ENCODE measurements at places on chromosomes 11 and 22.

- DNase-seq, result no peak
These were observed 351.3 kb downstream of the LARGE1 start for GRCh38 chr22:33569018-33569417.

DNA sequence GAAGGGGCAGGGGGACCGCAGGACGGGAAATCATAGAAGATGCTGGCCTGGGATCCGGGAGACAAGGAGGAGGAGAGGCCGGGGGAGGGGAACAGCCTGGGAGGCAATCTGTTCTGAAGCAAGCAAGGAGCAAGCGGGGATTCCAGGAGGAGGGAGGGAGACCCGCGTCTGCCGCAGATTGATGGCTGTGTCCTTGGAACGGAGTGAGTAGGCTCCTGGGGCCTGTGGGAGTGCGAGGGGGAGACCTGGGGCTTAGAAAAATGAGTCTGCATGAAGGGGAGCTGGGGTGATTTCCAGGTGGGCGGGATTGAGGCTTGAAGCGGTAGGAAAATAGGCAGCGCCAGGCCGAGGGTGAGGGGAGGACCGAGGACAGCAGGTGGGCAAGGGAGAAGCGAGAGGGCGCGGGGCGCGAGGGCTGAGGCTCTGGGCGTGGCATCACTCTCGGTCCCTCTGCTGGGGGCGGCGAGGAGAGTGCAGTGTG is 1.6 kb upstream of the LRRC55 start:
- DNase-seq, result no peak

GRCh38 chr11:92473736-92474135 is 249.1 kb downstream of the FAT3 start:
- DNase-seq, result no peak

DNA sequence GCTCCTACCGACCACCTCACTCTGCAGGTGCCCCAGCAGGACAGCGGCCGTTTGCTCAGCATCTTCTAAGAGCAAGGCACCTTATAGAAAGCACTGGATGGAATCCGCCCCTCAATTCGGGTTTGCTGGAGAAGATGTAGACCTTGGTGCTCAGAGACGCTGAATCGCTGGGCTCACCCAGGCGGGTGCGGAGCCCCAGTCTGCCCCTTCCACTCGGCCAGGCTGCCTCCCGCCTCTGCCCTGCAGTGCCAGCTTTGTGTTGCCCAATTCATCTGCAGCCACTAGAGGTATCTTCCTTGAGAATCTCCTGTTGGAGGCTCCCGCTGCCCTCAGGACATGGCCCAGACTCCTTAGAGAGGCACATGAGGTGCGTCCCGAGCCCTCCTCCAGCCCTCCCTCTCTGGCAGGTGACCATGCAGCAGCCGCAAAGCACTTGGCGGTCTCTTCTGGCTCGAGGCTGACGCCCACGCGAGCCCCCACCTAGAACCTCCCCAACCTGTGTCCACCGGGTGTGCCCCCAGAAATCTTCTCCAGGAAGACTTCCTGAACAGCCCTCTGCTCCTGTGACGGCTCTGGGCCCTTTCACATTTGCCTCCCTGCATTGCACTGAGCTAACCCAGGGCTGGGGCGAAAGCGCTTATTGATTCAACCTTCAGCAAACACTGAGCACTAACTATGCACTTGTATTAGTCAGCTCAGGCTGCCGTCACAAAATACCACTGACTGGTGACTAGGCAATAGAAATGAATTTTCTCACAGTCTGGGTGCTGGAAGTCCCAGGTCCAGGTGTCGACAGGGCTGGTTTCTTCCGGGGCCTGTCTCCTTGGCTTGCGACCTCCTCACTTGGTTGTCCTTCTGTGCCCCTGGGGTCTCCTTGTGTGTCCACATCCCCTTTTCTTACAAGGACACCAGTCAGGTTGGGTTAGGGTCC is 117.5 kb downstream of the WNT7B start:
- DNase-seq, result no peak

GRCh38 chr11:60328460-60328859 is 1.4 kb downstream of the MS4A6E start:
- no peak for DNase-seq

- no peak for DNase-seq
These were observed 978 bp upstream of the CLDN5 start for GRCh38 chr22:19525116-19525660.

GRCh38 chr11:45698777-45699497 is 33.5 kb upstream of the CHST1 start:
- DNase-seq, result no peak

Data from activated naive CD8-positive, alpha-beta T cell treated with anti-CD3 and anti-CD28 coated beads, Interleukin-2, amount 50 U/mL, for 24 hours (primary cell).